Femur (tissue), 1 donor: ENCODE measurements at places on chromosomes 2 and 18.
A peak's percentile ranks its signal among the peaks of the same experiment; 100 is the strongest.

GRCh38 chr2:15760232-15760910 lies 168.7 kb downstream of the DDX1 start:
- no peak for DNase-seq

DNA sequence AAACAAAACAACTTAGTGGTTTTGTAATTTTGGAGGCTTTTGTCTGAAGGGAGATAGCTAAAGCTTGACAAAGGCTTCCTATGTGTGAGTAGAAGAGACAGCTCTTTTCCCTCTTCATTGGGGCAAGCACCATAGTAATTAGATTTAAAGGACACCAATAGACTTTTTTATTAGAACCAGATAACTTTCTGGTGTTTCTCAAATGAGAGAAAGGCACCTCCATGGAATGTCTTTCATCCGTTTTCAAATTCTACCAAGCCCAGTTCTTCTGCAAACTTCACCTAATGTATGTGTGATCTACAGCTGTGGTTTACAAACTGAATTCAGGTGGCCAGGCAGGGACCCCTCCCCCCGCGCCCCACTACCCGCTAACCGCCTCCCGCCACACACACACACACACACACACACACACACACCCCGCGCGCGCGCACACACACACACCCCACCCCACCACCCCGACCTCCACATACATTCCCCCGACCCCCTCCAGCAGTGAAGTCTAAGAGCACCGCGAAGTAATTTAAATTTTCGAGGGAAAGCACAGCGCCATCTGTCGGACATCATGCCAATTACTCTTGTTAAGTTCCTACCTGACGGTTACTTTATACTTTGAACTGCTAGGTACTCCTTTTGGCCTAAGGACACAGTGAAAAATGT lies 31.6 kb upstream of the PPP1R1C start:
- DNase-seq, result peak; percentile 70

DNA sequence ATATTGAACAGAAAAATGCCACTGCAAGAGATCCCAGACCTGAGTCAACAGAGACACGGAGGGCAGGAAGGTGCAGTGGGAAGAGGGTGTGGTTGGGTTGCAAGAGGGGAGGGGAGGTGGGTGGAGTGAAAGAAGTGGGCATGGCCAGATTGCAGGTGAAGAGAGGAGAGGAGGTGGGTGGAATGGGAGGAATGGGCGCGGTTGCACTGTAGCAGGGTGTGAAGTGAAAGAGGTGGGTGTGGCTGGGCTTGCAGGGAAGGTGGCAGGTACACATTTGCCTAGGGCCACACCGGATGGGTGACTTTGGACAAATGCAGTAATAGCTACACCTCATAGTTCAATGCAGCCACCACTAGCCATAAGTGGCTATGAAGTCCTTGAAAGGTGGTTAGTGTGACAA lies 71.1 kb downstream of the DOCK10 start:
- DNase-seq, result no peak

- DNase-seq, result peak; percentile 43
These were observed 193.6 kb downstream of the MTCL1 start for GRCh38 chr18:8899000-8899399.

DNA sequence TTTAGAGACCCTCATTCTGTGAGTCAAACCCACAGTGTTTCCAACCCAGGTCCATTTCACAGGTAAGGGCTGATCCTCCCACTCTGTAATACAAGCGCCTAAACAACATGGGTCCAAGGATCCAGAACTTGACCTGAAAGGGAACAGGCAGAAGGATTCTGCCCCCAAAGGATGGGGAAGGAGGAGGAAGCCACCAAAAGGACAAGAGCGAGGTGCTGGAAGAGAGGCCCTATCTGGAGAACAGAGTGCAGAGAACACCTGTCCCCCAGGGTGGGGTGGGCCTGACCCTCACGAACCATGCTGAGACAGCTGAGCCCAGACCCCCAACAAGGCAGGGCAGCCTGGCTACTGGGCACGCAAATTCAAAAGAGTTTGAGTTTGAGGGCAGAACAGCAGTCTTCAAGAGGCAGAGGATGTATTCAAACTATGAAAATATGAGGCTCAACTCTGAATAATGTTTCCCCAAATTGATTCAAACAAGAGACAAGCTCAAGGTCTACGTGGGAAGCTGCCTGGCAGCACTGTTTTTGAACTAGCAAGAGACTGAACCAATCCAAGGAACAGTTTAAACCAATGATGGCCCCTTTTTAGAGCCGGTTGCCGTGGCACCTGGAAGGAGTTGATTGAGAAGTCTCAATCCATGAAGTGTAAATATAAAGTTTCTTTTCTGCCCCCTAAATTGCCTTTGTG lies 212.7 kb downstream of the ALPK2 start:
- DNase-seq, result no peak

- DNase-seq, result peak; percentile 24
These were observed 123.3 kb upstream of the RND3 start for GRCh38 chr2:150610670-150611279.

GRCh38 chr18:48059455-48060010 lies 129.1 kb upstream of the SMAD2 start:
- no peak for DNase-seq

- no peak for DNase-seq
These were observed 22.7 kb upstream of the ZBTB14 start for GRCh38 chr18:5318061-5318700.

DNA sequence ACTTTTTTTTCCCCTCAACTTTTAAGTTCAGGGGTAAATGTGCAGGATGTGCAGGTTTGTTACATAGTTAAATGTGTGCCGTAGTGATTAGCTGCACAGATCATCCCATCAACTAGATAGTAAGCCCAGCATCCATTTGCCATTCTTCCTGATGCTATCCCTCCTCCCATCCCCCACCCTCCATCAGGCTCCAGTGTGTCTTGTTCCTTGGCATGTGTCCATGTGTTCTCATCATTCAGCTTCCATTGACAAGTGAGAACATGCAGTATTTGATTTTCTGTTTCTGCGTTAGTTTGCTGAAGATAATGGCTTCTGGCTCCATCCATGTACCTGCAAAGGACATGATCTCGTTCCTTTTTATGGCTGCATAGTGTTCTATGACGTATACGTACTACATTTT lies 47.2 kb upstream of the STON1 start:
- no peak for DNase-seq

DNA sequence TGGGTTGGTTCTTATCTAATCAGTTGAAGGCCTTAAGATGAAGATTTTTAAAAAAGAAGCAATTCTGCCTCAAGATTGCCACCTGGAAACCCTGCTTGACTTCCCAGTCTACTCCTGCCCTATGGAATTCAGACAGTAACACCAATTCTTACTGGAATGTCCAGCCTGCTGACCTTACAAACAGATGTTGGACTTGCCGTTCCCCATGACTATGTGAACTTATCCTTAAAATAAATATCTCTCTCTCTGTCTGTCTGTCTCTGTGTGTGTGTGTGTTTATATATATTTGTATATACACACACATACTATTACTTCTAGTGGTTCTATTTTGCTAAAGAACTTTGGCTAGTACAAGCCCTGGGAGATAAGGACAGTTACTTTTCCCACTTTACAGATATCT lies 675.3 kb downstream of the SLC4A3 start:
- no peak for DNase-seq

- DNase-seq, result peak; percentile 27
These were observed 553.7 kb upstream of the SYT4 start for GRCh38 chr18:43830947-43831346.

DNA sequence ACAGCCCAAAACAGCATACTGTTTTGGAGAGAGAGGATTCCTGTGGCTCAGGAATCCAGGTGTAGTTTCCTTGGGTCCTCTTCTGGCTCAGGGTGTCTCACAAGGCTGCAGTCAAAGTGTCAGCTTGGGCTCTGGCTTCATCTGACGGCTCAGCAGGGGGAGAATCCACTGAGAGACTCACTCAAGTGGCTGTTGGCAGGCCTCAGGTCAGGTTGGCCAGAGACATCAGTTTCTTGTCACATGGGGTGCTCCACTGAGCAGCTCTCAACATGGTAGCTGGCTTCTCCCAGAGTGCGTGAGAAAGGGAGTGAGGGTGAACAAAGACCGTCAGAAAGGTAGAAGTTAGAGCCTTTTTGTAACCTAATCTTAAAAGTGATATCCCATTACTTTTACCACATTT lies 168.4 kb downstream of the SOCS6 start:
- no peak for DNase-seq

GRCh38 chr18:10856132-10856531 lies 293.2 kb downstream of the PIEZO2 start:
- DNase-seq, result no peak

DNA sequence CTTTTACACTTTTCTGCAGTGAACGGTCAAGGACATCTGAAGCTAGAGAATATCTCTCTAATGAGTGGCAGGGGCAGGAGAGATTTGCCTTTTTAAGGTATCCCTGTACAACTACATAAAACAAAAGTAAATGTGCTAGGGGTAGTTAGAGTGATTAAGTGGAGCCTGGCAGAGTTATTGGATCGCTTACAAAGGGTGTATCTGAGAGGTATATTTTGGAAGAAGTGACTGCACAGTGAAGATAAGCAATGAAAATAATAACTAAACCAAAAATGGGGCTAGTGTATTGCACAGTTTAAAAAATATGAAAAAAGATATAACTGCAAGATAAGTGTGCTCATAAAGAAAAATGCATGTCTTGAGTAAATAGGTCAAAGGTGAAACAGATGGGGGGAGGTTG lies 193.5 kb upstream of the EPC2 start:
- no peak for DNase-seq

DNA sequence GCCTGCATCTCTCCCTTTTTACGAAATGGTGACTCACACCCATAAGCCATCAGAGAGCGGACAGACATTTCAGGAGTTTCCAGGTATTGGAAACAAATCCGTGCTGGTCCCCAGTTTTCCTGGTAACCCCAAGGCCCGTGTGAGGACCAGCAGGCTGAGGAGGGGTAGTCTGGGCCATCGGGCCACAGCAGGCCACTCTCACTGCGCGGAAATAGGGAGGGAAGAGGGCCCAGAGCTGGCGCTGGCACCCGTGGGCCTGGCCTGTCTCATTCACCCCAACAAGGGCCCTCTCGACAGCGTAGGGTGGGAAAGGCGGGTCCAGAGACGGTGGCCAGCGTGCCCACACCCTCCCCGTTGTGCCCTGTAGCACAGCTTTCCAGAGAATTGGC lies 13.7 kb upstream of the FAHD2A start:
- no peak for DNase-seq

GRCh38 chr18:60452421-60452820 lies 79.8 kb upstream of the MC4R start:
- DNase-seq, result no peak

GRCh38 chr2:135475128-135475527 lies 55.9 kb downstream of the ZRANB3 start:
- DNase-seq, result no peak

DNA sequence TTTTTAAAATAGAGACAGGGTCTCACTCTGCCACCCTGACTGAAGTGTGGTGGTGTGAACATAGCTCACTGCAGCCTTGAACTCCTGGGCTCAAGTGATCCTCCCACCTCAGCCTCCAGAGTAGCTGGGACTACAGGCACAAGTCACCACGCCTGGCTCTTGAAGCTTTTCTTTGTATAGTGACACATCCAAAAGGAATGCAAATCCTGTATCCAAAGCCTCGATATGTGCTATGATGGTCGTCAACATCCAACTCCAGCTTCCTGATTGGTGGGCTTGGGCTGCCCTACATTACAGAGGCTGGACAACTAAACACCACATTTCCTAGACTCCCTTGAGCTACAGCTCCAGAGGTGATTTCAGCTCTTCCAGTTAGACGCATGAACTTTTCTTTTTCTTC lies 101.7 kb upstream of the PGAP1 start:
- no peak for DNase-seq
